ENCODE measurements at places on chromosomes 12 and 14.

GRCh38 chr12:46292754-46293402 lies 24.0 kb upstream of the SLC38A1 start:
- DNase-seq, result no peak

DNA sequence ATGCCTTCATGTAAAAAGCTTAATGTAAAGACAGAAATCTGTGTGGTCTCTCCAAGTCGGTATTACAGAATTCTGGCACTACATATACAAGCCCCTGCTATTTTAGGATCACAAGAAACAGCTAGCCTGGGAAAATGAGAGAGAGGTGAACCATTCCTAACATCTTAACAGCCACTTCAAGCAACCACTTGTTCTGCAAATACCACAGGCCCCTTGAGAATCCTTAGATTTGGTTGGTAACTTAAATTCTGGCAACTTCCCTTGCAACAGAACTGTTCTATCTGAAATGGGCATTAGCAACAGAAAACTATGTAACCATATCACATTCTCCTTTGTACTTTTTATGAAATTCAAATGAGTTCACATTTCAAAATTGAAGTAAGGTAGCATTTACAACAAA lies 68.5 kb downstream of the SPPL3 start:
- no peak for DNase-seq

- no peak for DNase-seq
These were observed 25.6 kb upstream of the CCDC60 start for GRCh38 chr12:119308708-119309456.

DNA sequence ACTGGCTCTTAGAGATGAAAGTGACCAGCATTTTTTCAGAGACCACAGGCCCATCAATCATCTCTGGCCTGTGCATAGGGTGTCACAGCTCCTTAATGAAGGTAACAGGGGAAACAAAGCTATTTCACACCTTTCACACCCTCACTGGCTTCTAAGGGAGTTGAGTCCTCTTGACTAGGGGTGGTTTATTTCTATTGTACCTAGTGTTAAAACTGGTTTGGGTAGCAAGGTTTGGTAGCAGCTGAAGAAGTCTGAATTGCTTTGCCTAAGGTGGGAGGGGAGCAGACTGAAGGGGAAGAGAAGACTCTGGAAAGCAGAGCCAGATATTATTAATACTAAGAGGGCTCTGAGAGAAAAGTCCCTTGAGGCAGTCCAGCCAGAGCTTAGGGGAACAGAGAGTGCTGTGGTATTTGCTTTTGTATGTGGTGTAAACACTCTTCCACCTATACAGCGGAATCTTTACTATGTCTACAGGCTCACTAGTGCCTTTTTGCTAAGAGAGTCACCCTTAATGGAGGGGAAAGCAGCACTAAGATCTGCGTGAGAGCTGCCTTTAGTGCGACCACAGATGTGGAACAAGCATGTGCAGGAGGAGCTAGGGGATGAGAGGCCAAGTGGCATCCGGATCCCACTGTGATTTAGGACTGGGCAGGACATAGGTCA lies 95.8 kb downstream of the STXBP6 start:
- no peak for DNase-seq

GRCh38 chr14:24430682-24431568 lies 1.2 kb downstream of the KHNYN start:
- peak; percentile 47 for DNase-seq

- DNase-seq, result peak; percentile 91
These were observed 89.6 kb downstream of the DAAM1 start for GRCh38 chr14:59278111-59278510.

- DNase-seq, result peak; percentile 93
These were observed 40.7 kb upstream of the MTERF2 start for GRCh38 chr12:107027636-107028053.

Measured in dermis blood vessel endothelial cell (primary cell).